Activated CD4-positive, CD25-positive, alpha-beta regulatory T cell treated with anti-CD3 and anti-CD28 coated beads, Interleukin-2, amount 50 U/mL, for 16 hours (primary cell): ENCODE measurements at places on chromosomes 2 and 18.

DNA sequence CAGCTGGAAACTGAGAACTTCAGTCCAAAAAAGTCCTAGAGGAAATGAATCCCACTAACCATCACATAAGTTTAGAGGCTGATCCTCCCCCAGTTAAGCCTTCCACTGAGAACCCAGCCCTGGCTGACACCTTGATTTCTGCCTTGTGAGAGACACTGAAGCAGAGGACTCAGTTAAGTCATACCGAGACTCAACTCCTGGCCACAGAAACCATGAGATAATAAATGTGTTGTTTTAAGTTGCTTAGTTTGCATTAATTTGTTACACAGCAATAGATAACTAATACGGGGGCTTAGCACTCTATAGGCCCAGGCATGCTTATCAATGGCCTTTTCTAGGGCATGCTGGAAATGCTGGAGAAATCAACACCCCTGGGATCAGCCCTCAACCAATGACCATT, 3.4 kb upstream of the ADD2 start:
- no peak for DNase-seq

DNA sequence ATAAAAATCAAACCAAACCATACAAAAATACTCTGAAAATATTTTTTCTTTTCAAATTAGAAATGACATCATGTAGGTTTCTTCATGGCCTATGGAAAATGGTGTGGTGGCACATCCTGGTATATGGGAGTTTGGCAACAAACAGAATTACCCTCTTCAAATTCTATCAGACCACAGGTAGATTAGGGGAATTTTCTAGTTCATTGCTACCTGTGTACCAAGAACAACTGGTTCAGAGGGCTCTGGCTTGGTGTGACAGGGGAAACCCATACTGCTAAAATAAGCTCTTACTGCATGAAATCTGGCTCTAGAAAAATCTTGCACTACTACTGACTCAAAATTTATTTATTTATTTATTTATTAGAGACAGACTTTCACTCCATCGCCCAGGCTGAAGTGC, 63.4 kb upstream of the PELI1 start:
- DNase-seq: no peak

DNA sequence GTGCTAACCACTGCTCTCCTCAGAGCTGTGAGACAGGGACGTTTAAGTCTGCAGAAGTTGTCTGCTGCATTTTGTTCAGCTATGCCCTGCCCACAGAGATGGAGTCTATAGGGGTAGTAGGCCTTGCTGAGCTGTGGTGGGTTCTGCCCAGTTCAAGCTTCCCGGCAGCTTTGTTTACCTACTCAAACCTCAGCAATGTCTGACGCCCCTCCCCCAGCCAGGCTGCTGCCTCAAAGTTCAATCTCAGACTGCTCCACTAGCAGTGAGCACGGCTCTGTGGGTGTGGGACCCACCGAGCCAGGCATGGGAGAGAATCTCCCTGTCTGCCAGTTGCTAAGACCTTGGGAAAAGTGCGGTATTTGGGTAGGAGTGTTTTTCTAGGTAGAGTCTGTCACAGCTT, 387.8 kb upstream of the SLC39A10 start:
- no peak for DNase-seq

DNA sequence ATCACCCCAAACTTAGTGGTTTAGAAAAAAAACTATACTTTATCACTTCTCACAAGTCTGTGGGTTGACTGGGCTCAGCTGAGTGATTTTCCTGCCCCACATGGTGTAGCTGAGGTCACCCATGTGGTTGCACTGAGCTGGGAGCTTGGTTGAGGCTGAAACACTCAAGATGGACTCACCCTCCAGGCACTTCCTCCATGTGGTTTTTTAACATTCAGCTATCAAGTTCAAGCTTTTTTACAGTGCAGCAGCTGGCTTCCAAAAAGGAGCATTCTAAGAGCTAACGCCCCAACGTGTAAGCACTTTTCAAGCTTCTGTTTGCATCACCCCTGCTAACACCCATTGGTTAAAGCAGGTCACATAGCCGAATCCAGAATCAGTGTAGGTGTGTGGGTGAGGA, 105.9 kb upstream of the CREB1 start:
- DNase-seq: no peak

DNA sequence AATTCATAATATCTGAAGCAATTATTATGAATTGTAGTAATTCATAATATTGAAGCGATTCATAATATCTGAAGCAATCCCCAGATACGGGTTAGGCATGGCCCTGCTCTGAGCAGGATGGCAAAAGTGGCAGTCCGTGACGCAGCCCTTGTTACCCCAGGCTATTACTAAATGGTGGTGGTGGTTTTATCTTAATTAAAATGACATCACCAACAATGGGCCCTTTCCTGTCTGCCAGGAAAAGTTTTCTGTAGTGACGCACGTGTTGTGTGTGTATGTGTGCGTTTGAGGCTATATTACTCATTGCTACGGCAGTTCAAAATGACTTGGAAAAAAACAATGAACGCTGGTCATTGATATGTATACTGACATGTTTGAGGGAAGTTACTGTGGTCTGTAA, 10.6 kb upstream of the MOCOS start:
- DNase-seq: no peak

DNA sequence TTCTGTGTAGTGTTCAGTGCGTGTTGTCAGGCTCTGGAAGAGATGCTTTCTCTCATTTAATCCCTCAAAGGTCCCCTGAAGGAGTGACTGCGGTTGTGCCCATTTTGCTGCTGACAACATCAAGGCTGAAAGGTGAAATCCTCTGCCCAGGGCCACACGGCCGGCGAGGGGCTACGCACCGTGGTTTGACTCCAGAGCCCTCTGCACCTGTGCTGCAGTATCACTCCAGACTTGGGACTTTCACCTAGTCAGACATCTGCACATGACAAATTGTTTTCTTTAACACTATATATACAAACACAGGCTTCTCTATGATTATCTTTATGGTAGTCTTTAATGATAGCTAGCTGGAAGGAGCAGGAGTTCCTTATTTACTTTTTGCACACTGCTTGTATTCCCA, 90.2 kb downstream of the ARMC9 start:
- DNase-seq: no peak

- no peak for DNase-seq
These were observed 113.0 kb downstream of the BCL2 start for GRCh38 chr18:63206433-63207142.

GRCh38 chr2:63737081-63737751, 104.5 kb upstream of the UGP2 start:
- DNase-seq: no peak

DNA sequence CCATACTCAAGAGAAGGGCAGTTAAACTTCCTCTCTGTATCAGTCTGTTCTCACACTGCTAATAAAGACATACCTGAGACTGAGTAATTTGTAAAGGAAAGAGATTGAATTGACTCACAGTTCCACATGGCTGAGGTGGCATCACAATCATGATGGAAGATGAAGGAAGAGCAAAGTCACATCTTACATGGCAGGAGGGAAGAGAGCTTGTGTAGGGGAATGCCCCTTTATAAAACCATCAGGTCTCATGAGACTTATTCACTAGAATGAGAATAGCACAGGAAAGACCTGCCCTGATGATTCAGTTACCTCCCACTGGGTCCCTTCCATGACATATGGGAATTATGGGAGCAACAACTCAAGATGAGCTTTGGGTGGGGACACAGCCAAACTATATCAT, 1.4 kb upstream of the IL36B start:
- DNase-seq: no peak

DNA sequence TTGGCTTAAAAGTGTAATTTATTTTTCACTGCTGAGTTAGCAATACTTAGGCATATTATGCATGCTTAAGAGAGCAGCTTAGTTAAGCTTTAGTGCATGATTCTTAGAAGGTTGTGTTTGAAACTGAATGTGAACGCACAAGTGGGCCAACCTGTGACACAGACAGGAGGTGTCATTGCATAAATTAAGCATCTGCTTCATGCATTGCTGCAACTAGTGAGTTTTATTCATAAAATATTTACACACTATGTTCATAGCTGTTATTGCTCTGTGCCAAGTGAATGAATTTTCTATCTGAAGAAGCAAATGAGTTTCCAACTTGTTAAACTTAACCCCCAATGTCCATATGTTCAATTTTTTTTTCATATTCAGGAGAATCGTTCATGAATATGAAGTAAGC, 806.4 kb downstream of the GALR1 start:
- no peak for DNase-seq

GRCh38 chr2:225027061-225027762, 15.1 kb downstream of the DOCK10 start:
- no peak for DNase-seq

DNA sequence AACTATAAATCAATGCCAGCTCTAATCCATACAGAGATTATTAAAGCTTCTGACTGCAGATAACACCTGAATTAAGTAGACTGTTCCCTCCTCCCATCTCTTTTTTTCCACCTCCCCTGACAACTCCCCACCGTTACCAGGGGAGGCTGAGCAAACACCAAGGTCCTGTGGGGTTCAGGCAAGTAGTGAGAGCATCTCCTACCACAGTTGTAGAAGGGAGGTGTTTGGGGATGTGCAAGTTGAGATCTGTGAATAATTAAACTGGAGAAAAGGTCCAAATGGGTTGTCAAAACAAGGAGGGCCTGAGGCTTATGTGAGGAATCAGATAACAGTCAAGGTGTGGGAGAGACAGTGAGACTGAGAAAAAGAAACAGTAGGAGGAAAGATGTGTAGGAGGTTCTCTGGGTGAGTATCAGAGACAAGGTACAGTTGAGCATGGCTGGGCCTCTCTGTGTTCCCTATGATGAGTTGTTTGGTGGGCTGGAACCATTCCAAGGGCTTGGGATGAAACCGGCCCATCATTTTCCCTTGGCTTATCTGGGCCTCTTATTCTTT, 194.6 kb downstream of the CYRIA start:
- DNase-seq: no peak

- DNase-seq: no peak
These were observed 22.5 kb upstream of the RAB27B start for GRCh38 chr18:54805571-54806334.

DNA sequence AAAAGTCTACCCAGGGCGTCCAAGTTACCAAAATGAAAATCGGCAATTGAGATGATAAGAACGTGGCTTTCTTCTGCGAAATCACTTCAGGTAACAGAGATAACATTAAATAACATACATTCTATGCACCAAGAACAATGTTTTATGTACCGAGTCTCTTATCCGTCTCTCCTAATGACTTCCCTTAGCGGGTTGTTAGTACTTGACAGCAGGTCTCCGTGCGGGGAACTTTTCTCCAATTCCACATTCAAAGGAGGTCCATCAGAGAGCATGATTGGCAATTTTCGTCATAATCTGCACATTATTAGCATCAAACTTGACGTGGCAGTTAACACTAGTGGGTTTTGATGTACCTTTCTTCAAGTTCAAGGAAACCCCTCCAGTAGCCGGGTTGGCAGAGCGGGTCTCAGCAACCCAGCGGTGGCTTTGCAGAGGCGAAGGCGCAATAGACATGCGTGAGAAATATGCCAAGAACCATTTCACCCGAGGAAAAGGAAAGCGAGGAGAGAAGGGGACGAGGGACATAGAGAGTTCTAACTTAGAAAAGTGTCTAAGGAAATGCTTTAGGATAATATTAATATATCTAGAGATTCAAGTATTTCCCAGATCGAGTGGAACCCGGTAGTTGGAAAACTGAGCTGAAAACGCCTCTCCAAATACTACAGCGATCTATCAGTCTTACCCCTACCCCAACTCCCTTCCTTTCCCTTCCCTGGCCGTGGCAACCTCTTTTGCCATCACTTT, 5.0 kb downstream of the EVX2 start:
- DNase-seq: no peak

- DNase-seq: no peak
These were observed 19.5 kb downstream of the MRPL44 start for GRCh38 chr2:223976635-223977226.

DNA sequence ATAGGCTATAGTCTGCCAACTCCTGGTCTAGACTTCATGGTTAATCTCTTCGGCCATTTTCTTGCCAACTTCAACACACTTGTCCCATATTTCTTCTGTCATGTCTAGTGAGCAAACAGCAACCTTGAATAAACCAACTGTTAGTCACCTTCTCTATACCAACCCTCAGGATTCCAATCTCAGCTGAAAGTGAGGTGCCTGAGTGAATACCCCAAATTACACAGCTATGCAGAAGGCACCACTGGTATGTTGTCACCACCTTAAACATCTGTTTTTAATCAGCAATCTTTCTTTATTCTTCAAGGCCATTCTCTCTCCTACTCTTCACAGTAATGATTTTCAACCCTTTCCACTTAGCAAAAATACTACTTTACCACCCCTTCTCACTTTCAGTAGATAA, 39.3 kb downstream of the THOC1 start:
- DNase-seq: no peak
